Anterior cingulate cortex (tissue), 58 donors: ENCODE measurements at places on chromosomes 16 and 17.

DNA sequence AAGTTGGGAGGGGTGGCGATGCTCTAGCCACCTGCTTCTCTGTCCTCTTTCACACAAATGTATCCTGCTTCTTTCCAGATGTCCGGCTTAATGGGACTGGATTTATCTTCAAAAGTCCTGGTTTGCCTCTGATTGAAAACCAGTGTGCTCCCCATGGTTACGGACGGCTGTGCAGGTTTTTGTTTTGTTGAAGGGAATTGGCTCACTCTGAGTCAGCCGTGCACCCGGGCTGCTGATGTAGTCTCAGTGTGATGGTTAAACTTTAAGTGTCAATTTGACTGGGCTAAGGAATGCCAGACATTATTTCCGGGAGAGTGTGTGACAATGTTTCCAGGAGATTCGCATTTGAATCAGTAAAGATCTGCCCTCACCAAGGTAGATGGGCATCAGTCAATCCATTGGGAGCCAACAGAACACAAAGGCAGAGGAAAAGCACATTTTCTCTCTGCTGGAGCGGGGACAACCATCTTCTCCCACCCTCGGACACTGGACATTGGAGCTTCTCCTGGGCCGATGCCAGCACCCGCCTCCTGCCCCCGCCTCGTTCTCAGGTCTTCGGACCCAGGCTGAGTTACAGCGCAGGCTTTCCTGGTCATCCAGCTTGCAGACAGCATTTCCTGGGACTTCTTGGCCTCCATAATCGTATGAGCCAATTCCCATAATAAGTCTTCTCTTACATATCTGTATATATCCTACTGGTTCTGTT, 126.9 kb upstream of the TNRC6C start:
- DNase-seq, result no peak

DNA sequence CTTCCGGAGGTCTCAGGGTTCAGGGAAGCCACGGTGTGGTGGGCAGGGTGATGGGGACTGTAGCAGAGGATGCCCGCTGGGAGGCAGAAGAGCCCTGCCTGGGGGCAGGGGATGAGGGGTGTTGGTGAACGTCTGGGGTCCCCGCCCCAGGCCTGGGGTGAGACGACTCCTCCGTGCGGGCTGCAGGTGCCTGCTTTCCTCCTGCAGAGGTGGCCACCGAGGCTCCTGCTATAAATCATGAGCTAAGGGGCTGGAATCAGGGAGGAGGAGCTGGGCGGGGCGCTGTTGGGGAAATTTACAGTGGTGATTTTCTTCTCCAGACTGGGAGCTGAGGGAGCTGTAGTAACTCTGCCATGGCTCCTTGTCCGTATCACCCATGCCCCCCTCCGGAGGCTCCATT, 167.0 kb downstream of the MRM1 start:
- no peak for DNase-seq

- no peak for DNase-seq
Observed at GRCh38 chr17:75843577-75844529, at the start of gene UNC13D. TSS of gene UNC13D (minus strand) at chr17:75844404. CDS start at chr17:75844337, 67 bp downstream.

DNA sequence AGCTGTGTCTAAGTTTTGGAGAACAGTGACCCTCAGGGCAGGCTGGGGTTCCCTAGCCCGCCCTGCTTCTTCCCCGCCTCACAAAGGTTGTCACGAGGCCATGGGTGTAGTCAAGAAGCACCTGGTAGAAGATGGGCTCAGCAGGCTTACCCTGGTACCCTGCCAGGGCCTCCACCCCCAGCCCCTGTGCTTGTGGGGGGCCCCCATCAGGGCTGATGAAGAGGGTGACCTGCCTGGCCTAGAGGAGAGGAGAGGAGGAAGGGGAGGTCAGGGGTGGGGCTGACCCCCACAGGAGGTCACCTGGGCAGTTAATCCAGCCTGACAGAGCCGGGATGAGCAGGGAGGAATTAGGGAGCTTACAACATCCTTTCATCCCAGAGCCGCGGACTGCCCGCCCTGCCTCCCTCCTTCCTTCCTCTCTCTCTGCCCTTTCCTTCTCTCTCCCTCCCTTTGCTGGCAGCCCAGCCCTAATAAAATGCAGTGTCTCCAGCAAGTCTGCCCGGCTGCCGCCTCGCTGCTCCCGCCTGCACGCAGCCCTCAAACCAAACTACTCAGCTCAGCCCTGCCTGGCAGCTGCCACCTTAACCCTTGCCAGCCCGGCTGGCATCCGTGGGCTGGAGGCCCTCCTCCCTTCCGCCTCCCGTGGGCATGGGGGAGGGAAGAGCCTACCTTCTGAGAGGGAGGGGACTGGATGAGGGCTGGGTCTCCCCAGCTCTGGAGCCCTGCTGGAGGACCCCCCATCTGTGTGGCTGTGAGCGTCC, 7.2 kb downstream of the DLX3 start:
- no peak for DNase-seq

DNA sequence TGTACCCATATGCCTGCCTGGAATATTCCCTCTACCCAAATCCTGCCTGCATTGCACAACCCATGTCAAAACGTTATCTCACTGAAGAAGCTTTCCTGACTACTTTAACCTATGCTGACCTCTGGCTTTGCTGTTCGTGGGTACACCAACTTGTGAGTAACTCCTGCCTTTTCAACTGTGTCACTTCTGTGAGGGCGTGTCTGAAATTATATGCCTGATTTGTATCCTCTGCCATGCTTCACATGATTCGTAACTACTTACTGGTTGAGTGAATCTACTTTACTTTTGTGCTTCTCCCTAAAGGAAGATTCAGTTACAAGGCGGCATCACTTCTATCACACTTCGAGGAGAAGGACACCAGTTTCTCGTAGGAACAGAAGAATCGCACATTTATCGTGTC, 33.3 kb upstream of the USP43 start:
- DNase-seq, result no peak

GRCh38 chr17:17305281-17305801, 2.2 kb downstream of the NT5M start:
- DNase-seq, result no peak

DNA sequence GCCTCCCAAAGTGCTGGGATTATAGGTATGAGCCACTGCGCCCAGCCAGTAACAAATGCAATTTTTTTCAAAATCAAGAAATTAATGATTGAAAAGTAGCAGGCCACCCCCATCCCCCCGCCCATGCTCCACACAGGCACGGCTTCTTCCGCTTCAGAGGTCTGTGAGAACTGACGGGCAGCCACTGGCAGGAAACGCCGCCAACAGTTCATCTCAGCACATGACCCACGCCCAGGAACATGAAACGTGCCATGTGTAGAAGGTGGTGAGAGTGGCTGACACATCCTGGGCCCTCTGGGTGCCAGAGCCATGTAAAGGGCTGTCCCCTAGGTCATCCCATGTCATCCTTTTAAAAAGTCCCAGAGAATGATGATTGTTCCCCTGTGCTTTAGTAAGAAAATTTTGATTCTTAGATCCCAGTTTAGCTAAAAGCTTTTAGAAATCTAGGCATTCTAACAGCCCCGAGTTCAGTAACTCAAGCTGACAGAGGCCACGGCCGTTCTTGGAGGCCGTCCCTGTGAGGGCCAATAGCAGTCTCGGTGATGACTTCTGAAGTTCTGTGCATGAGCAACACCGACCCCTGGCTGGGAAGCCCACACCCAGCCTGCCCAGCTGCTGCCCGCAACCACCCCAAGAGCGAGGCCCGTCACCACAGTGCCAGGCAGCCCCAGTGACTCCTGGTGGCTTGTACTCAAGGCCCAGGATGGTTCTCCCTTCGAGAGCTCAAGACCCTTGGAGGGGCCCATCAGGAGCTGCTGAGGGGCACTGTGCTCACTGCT, 52.1 kb downstream of the KLHDC4 start:
- DNase-seq, result no peak

- DNase-seq, result no peak
Observed at GRCh38 chr16:73750639-73751038, 546.0 kb upstream of the PSMD7 start.

DNA sequence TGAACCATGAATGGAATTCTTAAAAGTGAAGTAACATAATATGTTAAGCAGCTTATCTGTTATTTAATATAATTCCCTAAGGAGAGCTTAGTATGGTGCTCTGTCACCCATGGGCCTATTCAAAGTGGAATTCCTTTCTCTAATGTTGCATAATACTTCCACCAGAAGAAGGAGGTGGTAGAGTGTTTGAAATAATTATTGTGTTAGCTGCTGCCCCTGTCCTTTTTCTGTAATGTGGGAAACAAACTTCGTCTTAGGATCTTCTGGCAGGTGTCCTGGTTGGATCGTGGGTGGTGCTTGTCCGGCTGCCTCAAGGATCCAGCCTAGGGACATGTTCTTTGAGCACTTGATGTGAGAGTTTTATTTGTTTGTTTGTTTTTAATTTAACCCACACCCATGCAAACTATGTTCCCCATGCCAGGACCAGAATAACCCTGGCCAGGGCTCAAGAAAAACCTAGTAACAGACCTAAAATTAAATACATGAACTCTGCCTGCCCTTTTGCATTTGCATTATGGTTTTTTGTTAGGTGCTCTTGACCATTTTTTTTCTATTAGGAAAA, 46.1 kb downstream of the ZNRF1 start:
- no peak for DNase-seq

DNA sequence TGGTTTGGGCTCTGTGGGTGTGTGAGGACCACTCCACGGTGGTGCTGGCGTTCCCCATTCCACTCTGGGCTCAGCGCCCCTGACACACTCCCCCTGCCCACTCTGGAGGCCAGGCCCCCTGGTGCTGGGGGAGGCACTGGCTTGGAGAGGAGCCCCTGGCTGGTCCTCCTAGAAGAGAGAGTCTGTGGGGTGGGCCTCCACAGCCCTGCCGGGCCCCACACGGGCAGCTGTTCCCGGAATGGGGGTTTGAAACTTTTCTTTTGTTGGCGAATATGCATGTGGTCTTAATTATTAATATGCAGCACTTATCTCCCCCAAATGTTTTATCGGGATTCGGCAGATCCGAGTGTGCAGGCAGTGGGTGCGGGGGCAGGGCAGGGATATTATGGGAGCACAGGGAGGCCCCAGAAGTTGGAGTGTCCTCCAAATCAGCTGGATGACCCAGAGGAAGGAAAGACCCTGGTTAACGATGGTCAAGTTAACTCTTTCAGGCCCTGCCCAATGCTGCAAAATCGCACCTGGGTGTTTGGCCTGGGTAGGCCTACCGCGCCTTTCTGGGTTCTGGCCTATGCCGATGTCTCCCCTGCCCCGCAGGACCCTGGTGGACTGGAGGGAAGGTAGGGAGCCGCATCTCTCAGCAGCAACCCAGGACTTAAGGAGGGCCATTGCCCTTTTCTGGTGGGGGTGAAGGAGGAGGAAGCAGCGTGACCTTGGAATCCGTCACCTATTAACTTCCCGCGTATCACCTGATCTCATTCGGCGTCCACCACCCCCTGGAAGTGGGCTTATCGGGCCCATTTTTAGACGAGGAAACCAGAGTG, 36.0 kb downstream of the TMEM235 start:
- DNase-seq, result no peak
